ENCODE measurements at places on chromosomes 1 and 21.

DNA sequence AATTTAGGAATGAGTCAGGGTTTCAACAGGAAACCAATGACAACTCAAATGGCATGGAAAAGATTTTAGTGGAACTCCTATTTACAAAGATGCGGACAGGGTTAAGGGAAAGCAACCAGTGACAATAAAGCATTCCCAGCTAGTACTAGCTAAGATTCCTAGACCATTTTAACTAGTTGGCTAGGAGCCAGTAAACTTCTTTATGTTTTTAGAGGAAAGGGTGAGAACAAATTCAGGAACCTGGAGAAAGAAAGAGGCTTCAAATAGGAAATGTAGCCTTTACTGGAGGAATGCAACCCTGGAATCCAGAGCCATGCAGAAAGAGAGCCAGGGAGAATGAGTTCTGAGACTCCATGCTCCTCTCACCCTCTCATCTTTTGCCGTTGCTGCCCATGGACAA lies 416.6 kb downstream of the KCTD3 start:
- DNase-seq: no peak

DNA sequence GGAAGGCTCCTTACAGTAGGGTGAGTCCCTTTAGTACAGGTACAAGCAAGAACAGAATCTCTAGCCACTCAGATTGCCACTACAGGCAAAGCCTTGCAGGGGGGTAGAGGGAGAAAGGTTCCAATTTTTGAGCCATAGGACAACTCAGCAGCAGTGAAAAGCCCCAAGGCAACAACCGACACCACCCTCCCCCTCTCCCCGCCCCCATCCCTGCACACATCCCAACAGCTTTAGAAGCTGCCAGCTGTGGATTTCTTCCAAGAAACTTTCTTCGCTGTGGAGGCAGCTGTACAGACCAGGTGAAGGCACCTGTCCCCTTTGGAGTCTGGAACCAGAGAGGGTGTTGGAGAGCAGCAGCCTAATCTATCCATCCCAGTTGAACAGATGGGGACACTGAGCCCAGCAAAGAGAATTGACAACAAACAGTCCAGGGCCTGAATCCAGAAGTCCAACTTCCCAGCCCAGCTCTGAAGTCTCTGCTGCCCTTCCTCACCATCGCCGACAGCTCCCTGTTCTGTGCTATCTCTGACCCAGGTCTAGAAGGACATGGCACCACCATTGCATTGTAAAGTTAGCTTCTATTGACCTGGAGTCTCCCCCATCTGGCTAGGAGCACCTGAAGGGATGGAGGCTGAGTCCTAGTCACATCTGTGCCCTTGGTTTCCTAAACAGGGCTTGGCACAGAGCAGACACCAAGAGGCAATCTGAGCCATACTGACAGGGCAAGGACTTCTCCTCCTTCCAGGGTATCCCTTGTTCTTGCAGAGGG lies 2.2 kb downstream of the TENT5B start:
- DNase-seq: no peak

GRCh38 chr1:180228648-180229482 lies 1.2 kb upstream of the LHX4 start:
- no peak for DNase-seq

DNA sequence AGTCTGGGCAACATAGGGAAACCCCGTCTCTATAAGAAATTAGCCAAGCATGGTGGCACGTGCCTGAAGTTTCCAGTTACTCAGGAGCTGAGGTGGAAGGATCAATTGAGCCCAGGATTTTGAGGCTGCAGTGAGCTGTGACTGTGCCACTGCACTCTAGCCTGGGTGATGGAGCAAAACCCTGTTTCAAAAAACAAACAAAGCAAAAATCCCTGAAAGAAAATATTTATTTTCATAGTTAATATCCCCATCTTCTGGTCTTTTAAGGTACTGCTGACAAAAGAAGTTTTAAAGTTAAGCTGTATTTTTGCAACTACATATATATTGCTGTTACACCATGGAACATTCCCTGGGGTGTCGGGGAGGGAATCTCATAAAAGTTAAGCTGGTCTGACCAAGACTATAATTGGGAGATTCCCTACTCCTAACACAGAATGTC lies 26.0 kb downstream of the VAMP4 start:
- DNase-seq: peak; percentile 8

- DNase-seq: no peak
Observed at GRCh38 chr1:53769780-53770179, 30.8 kb upstream of the GLIS1 start.

- DNase-seq: peak; percentile 71
Observed at GRCh38 chr1:30911059-30911954, 2.7 kb upstream of the SDC3 start.

DNA sequence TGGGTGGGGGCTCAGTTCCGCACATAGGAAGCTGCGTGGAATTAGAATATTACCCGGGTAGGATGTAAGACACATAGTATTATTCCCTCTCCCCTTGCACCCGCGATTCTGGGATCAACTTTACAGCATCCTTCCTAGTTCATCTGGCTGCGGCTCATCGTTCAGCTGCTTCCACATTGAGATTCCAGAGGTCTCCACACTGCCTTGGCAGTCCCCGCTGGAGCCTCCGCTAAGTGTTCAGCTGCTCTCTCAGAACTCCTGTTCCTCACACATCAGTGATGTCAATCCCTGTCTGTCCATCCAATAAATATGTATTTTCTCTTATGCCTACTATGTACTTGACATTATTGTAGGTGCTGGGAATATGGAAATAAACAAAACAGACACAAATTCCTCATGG lies 135.6 kb upstream of the SYT6 start:
- no peak for DNase-seq
